ENCODE measurements at places on chromosomes 13 and 19. TPM values are rescaled to one million over a fixed set of nuclear protein-coding genes. Genes with fewer than 3 reads are reported as not detected.

Gene CYP2A7
- total RNA-seq, result not detected

Gene RTBDN
- total RNA-seq, result 0.10 TPM

Gene PRR20B
- not detected for total RNA-seq

Gene COMP
- total RNA-seq, result not detected

Gene EFNA2
- 0.95 TPM for total RNA-seq

Gene TMIGD2
- not detected for total RNA-seq

Gene COX6B2
- 4.3 TPM for total RNA-seq

Gene SIGLEC8
- not detected for total RNA-seq

Gene TRPM4
- 9.5 TPM for total RNA-seq

Gene KLC3
- total RNA-seq, result 0.74 TPM

Gene PRDX2
- total RNA-seq, result 1.1 TPM

Gene ADGRE1
- total RNA-seq, result 4.3 TPM

Gene OR10H2
- total RNA-seq, result not detected

Gene CPB2
- total RNA-seq, result not detected

Gene KRTDAP
- total RNA-seq, result not detected

Gene PODNL1
- 0.80 TPM for total RNA-seq
